ENCODE measurements at places on chromosomes 16 and 17.

- no peak for DNase-seq
Observed at GRCh38 chr17:75476752-75477489, 20.5 kb downstream of the TMEM94 start.

DNA sequence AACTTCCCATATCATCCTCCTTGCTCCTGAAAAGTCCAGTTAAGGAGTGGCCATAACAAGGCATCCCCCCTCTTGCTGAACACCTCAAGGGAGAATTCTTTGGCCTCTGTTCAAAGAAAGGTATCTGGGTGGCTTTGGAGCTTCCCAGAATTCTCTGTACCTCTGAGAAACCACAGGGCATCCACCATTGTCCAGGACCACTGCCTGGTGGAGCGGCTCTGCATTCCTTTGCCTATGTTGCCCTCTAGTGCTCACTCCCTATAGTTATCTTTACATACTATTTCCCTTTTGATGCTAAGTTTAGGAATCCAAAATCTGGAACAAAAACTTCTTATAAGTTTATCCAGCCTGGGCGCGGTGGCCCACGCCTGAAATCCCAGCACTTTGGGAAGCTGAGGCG is 30.3 kb downstream of the CHD9NB start:
- DNase-seq = no peak

GRCh38 chr16:1960665-1961630 is 1.6 kb downstream of the NDUFB10 start:
- no peak for DNase-seq

DNA sequence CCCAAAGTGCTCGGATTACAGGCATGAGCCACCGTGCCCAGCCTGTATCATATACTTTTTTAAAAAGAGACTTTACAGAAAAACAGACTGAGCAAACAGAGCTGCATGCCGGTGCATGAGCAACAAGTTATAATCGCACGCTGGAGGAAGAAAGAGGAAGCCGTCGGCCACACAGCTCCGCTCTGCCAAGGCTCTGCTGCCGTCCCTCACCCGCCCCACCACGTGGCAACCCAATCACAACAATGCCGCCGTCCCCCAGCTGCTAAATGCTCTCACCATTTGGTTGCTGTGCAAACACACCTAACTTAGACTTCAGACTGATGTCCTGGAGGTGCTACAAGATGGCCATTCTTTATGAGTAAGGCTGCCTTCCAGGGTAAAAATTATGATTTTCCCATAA is 83.5 kb downstream of the ADCY9 start:
- DNase-seq = peak; percentile 26

- DNase-seq = no peak
Observed at GRCh38 chr17:5741810-5742209, 157.5 kb upstream of the NLRP1 start.

Data from CD8-positive, alpha-beta T cell (primary cell).